MG63 (cell line): ENCODE measurements at places on chromosomes 6 and 20. TPM values are rescaled to one million over a fixed set of nuclear protein-coding genes. Genes with fewer than 3 reads are reported as not detected.

Gene KCNQ5
- total RNA-seq, result 7.8 and 10.6 TPM in 2 replicates

DNA sequence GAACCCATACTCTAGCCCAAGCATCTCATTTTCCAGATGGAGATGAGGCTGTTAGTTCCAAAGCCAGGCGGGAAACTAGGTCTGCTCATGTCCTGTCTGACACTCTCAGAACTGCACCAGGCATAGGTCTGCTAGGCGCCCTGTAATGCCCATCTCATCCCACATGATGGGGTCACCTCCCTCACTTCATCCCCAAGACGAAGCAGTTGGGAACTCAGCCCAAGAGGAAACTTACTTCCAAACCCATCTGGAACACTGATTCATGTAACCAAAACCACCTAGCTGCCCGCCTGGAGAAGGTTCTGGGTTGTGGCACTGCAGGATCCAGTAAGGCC is 119.4 kb upstream of the PRND start:
- peak; percentile 61 for DNase-seq

GRCh38 chr6:169907419-169908115 is 156.1 kb downstream of the ERMARD start:
- DNase-seq, result no peak

DNA sequence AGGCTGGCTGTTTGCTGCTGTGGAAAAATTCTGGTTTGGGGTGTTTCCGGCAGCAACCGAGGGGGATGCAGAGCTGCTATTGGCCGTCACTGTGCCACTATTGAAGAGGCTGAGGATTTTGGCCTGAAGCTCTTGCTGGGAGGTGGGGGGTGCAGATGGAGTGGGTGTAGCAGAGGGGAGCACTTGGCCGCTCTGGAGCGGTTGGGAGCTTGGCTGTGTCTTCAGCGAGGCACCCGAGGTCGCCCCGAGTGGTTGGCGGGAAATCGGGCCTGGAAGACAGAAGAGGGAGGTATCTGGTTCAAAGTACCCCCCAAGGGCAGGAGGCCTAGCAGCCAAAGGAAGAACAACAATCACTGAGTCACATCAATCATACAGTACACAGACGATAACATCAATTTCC is 27.1 kb downstream of the NCOA5 start:
- no peak for DNase-seq

GRCh38 chr6:123017104-123017682 is 21.2 kb downstream of the CLVS2 start:
- DNase-seq, result no peak

GRCh38 chr6:18388942-18389341 is 1.8 kb downstream of the RNF144B start:
- no peak for DNase-seq

- DNase-seq, result no peak
These were observed 6.2 kb downstream of the MYLIP start for GRCh38 chr6:16135066-16135465.

GRCh38 chr6:6494677-6495076 is 93.8 kb upstream of the LY86 start:
- DNase-seq, result peak; percentile 12

DNA sequence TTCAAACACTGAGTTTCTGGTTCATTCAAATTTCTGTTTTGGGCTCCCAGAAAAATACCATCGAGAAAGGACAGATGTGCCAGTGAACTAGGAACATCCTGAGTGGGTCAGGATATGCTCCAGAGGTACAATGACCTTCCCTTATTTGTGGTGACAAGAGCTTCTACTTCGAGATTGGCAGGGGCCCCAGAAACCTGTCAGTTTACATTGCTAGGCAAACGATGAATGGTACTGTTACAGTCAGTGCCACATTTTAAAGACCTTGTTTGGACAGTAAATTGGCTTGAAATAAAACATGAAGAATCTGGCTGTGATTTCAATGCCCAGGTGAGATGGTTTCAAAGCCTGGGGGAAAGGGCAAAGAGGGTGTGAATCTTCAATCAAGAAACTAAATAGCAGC is 454.5 kb upstream of the ID4 start:
- DNase-seq, result no peak

- no peak for DNase-seq
These were observed 40.4 kb upstream of the GFRAL start for GRCh38 chr6:55286824-55287223.

DNA sequence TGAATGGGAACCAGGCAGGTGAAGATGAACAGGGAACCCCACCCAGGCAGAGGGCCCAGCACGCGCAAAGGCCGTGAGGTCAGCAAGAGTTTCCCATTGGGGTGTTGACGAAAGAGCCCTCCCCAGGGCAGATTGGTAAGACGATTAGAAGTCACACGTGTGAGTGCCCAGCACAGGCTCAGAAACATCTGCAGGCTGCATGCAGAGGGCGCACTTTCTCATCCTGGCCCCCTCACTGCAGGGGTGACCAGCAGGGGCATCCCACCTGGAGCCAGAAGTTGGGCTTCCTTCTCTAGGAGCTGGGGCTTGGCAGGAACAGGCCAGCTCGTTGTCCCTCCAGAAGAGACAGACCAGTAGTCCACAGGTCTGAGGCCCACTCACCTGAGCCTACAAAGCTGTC is 38.4 kb downstream of the VSTM2L start:
- no peak for DNase-seq

GRCh38 chr6:153941768-153942167 is 97.3 kb upstream of the OPRM1 start:
- DNase-seq, result no peak
